ENCODE measurements at places on chromosomes 6 and 20. TPM values are rescaled to one million over a fixed set of nuclear protein-coding genes. Genes with fewer than 3 reads are reported as not detected.
A peak's percentile ranks its signal among the peaks of the same experiment; 100 is the strongest.

- DNase-seq, result no peak
These were observed 26.6 kb downstream of the FRMD1 start for GRCh38 chr6:168052291-168052891.

DNA sequence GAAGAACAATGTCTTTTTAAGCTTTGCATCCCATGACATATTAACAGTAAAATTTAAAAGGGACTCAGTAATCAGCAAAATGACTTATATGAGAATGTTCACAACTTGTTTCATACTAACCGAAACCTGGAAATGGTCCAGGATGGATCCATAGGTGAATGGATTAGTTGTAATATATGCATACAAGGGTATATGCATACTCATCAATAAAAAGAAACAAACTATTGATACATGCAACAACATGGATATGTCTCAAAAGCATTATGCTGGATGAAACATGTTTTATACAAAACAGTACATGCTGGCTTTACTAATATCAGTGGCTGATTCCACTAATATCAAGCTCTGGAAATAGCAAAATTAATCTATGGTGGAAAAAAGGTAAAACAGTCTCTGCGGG lies 108.5 kb upstream of the HIVEP1 start:
- no peak for DNase-seq

DNA sequence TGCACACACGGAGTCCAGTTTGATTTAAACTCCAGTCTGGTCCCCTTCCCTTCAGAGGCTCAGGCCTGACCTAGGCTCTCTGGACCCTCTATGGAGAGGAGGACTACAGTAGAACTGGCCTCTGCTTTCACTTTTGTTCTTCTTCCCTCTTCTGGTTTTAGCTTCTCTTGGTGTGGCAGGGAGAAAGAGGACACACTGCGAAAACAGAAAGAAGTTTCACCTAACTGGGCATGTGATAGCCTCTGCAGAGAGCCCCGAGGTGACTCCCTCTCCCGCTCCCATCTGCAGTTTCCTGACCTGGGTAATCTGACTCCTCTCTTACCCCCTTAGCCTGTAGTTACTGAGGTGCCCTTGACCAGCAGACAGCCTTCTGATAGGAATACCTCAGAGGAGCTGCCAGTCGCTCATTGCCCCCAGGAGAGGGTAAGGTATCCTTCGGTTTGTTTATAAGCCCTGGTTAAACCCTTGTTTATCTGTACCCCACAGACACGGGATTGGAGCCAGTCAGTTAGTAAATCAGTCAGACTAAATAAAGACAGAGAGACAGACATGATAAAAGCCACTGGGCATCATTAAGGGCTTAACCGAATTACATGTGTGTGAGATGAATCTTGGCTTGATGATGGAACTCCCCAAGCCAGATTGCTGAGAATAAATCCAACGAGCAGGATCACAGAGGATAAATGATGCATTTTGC lies 12.0 kb upstream of the DTNBP1 start:
- DNase-seq, result no peak

DNA sequence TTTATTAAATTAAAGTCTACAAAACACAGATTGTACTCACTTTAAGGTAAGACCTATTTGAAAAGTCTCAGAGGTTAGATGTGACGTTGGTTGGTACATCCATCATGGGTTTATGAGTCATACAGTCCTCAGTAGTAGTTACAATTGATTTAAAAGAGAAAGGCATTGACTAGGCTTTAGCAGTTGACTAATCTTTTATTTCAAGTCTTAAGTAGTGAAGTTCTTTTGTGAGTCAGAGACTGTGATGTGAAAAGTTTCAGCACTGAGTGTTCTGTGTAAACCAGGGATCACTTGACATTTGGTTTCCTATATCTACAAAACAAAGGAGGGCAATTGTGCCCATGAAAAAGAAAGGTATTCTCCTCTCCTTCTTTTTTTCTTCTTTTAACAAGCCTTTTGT lies 221.3 kb downstream of the GRIK2 start:
- no peak for DNase-seq

DNA sequence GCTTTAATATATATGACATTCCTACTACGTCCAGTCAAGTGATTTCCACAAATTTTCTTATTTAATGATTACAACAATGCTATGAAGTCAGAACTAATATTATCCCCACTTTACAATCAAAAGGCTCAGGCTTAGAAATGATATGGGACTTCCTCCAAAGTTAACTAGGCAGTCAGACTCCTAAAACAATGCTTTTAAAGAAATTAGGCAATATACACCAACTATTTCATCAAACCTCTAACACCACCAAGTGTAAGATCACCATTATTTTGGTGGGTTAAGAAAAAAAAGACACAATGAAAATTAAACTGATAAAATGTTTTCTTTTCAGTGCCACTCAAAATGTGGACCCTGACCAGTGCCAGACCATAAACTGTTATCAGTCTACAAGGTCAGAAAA lies 256.1 kb upstream of the RUNX2 start:
- no peak for DNase-seq

- DNase-seq, result no peak
These were observed 4.7 kb downstream of the CD40 start for GRCh38 chr20:46122516-46123481.

GRCh38 chr20:37471741-37472235 lies 49.3 kb upstream of the NNAT start:
- DNase-seq, result no peak

GRCh38 chr6:106730718-106731117 lies 101.3 kb downstream of the QRSL1 start:
- DNase-seq, result no peak

DNA sequence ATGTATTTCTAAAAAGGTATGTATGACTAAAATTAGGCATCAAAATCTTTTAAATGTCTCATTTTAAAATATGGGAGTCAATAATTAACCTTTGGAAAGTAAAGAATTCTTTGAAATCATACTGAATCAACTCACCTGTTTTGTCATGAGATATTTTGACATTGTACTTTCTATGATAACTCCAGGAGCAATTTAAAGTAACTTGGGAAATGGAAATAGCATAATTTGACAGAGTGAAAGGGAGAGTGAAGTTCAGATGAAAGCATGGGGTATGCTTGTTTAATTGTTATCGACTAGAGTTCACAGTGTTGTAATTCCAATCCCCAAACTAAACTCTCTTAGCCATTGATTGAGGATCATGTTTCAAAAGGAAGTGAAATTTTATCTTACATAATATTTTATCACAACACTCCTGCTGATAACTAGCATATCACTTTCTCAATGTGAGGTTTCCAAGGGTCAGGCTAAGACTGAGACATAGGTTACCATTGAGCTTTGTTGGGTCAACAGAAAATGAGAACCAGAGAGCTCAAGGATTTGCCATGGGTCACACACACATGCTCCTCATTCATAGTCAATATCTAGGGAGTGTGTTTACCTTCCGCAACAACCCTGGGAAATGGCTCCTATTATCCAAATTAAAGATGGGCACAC lies 2.3 kb downstream of the GSTA1 start:
- no peak for DNase-seq

DNA sequence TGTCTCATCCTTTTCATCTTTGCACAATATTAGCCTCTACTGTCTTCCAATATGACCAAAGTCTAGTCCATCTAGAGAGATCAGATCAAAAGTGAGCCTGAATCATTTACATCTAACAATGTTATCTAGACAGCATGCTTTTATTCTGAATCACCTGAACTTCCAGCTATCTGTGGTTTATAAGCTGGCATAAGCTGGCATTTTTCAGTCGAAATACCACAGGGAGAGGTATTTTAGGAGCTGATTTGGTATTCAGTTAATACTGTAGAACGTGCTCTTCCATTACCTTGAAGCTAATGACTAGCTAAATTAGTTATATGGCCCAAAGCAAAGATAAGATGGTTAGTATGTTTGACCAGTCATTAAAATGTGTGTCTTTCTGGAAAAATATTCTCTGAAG lies 188.3 kb upstream of the AGPAT4 start:
- no peak for DNase-seq

DNA sequence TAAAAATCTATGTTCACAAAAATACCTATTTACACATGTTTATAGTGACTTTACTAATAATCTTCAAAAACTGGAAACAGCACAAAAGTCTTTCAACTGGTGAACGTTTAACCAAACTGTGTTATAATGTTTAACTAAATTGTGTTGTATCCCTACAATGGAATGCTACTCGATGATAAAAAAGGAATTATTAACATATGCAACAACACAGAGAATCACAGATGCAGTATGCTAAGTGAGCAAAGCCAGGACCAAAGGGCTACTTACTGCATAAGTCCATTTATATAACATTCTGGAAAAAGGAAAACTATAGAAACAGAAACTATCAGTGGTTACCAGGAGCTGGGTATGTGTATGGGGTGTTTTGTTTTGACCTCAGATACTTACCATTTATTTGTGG lies 602.2 kb upstream of the BTBD3 start:
- no peak for DNase-seq

DNA sequence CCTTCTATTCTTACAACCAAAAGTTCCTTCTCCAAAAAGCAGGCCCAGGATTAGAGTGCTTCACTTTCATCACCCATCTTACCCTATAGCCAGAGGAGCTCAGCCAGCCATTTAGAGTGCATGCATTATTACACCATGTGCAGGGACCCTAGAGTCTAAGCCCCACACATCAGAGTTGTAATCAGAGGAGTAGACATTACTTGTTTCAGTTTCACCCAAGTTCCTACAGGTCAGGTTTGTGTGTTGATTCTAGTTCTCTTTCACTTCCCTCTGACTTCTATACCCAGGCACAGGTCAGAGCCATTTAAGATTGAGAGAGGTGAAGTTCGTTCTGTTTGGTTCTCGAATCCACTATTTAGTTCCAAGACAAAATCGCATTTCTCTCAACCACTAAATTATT lies 16.3 kb upstream of the ARFGEF3 start:
- no peak for DNase-seq

DNA sequence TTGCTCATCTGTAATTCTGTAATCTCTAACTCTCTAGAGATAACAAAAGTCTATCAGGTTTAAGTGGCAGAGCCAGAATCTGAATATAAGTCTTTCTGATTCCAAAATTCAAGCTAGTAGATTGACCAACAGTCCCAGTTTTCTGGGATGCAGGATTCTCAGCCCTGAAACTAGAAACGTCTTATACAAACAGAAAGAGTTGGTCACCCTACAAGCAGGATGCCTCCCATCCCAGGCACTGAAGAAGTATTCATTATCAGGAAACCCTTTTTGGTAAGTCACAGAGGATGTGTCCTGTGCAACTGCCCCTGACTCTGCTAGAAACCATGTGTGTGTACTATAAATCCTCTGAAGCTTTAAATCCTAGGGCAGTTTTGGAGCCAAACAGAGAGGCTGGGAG lies 135.0 kb downstream of the CARMIL1 start:
- no peak for DNase-seq

- no peak for DNase-seq
These were observed 78.6 kb upstream of the TOX2 start for GRCh38 chr20:43835944-43836508.

- DNase-seq, result peak; percentile 42
These were observed 129.3 kb upstream of the KCNK16 start for GRCh38 chr6:39451831-39452230.

DNA sequence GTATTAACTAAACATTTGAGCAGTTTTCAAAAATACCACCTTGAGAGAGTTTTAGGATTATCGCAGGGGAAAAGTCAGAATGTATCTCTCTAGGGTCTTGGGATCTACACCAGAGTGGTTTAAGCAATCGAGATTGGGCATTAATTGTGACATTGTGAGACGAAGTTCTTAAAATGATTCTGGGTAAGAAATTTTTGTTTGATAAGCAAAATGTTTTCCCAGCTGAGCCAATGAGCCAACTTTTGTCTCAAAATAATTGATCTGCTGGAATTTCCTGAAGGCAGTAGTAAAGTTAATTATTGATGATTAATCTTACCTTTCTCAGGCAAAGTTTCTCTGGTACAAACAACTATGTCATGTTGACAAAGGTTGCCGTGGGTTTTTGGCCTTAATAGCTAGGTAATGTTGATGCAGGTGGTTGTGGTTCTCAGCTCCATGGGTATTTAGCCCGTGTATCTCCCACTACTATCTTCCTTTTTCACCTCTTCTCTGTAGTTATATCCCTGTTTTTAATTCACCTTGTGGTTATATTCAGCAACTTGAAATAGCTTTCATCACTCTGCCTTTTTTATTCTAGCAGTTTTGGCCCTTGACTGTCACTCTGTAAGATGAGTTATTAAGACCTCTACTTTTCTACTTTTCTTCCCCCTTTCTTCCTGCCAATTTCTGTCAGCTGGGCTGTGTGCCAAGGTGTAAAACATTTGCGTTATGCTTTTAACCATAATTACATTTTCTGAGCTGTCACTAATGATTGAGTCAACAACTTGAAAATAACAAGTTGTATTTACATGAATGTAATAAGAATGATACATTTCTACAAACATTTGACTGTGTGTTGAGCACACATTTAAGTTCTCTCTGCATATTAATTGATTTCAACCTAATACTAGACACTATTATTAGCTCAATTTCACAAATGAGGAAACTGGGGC lies 368.3 kb upstream of the BTBD3 start:
- DNase-seq, result no peak

DNA sequence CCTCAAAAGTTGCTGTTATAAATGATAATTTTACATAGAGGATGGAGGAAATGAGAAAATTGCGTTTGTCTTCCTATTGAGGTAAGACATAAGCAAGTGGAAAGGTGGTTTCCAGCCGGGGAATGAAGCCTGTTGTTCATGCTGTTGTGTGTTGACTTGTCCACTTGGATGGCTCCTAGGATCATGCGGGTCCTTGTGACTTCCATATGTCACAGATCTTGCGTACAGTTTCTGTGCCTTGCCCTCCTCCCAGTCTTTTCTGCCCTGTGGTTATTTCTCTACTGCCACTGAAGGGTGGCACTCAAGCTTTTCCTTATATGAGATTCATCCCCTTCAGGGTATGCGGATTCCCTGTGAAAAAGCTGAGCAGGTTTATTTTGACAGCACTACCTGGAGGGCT lies 116.6 kb downstream of the CARMIL1 start:
- no peak for DNase-seq

DNA sequence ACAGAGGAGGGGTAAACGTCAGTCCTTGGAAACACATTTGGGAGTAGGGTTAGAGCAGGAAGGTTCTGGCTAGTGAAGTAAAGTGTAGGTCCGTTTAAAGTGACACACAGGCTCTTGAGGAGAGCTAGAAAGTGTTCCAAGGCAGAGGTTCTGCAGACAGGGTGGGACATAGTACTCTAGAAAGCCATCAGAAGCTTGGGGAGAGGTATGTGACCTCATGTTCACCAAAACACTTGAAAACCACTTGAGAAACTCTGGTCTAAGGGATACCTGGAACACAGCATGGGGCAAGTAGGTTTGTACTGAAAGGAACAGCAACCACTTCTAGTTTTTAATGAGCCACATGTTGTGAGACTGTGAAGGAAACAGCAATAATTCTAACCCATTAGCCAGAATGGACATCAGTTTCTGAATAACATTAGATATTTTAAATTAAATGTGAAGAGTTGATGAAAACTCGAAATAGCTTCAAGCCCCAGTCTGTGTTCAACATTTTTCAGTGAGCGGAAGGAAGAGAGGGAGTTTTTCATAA lies 49.0 kb downstream of the SOBP start:
- no peak for DNase-seq

Gene PNLDC1
- not detected for total RNA-seq

Gene TMEM217
- total RNA-seq, result 1.9 TPM

Gene HLA-F
- total RNA-seq, result 0.40 TPM

Gene COL11A2
- total RNA-seq, result 0.35 TPM

Gene RIPOR3
- total RNA-seq, result 46.1 TPM

Gene MAP7
- 6.1 TPM for total RNA-seq
